ENCODE measurements at places on chromosomes 6 and 20.

DNA sequence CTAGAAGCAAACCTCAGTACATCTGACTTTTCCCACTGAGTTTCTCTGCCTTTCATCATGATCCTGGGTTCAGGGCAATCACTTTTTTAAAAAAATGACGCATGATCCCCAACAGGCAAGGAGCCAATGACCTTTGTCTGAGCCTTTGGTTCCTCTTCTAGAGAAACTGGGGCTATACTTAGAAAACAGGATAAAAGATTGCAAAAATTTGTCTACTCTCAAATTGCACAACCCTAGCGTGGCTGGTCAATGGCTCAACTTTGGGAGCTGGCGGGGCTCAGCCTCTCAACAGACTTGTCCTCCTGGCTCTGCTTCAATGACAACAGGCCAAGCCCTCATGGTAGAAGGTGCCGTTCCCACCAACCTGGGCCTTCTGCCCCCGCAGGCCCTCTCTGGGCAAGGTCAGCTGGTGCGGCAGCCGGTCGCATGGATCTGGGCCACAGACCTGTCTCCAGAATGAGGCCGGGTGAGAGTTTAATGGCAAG lies 48.7 kb downstream of the PDYN start:
- DNase-seq, result peak; percentile 37

- no peak for DNase-seq
Observed at GRCh38 chr6:77813090-77813489, 160.3 kb downstream of the MEI4 start.

- no peak for DNase-seq
Observed at GRCh38 chr6:43940071-43940392, 170.0 kb downstream of the VEGFA start.

- DNase-seq, result no peak
Observed at GRCh38 chr20:49699200-49699992, 14.3 kb downstream of the B4GALT5 start.

DNA sequence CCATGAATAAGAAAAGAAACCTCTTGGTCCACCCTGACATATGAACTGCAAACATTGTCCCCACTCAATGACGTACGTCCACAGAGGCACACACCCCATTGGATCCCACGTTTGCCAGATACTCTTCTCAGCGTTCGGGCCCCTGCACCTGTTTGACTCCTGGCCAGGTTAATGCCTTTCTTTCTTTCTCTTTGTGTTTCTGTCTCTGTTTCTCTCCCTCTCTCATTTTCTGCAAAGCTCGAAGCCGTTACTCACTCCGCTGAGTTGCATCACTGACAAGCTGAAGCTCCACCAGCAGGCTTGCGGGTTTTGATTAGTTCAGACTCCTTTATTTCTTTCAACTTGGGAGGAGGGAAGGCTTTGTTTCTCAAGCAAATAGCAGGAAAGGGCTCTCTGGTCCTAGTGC lies 135.5 kb upstream of the SUPT3H start:
- DNase-seq, result no peak

DNA sequence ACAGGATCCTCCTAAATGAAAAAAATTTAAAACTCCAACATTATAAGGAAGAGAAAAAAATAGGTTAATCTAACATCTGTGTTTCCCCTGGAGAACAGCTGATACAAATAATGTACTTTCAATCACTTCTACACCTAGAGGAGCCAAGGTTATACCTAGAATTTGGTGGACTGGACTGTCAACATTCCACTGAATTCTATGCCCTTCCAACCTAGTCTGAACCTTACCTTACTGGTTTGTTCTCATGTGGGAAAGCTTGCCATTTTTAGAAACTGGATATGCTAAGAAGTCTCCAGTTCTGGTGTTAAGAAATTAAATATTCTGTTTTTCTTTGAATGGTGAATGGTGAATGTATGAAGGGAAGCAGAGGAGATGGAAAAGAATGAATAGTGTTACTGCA lies 162.4 kb downstream of the DST start:
- no peak for DNase-seq

- DNase-seq, result no peak
Observed at GRCh38 chr6:148365041-148365440, 22.4 kb downstream of the SASH1 start.

DNA sequence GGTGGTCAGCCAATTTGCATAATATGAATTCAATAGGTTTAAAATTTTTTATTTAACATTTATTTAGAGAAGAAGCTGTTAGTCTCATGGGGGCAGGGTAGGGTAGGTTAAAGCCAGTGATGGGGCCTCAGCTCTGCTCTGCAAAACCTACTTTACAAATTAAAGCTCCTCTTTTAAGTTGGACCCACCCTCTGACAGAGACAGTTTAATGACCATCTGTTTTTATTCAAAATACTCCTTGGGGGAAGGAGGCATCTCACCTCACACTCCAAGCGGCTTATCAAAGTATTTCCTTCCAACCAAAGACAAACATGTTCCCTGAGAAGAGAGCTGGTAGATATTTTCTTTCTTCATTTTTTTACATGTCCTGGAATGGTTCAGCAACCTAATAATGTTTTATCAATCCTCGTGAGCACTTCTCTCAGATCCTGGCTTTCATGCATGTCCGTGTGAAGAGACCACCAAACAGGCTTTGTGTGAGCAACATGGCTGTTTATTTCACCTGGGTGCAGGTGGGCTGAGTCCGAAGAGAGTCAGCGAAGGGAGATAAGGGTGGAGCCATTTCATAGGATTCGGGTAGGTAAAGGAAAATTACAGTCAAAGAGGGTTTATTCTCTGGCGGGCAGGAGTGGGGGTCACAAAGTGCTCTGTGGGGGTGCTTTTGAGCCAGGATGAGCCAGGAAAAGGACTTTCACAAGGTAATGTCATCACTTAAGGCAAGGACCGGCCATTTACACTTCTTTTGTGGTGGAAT lies 184.7 kb downstream of the GJA1 start:
- no peak for DNase-seq

GRCh38 chr20:33744773-33745385 lies 13.1 kb downstream of the ZNF341 start:
- no peak for DNase-seq

- no peak for DNase-seq
Observed at GRCh38 chr6:11947575-11947974, 64.5 kb upstream of the HIVEP1 start.

DNA sequence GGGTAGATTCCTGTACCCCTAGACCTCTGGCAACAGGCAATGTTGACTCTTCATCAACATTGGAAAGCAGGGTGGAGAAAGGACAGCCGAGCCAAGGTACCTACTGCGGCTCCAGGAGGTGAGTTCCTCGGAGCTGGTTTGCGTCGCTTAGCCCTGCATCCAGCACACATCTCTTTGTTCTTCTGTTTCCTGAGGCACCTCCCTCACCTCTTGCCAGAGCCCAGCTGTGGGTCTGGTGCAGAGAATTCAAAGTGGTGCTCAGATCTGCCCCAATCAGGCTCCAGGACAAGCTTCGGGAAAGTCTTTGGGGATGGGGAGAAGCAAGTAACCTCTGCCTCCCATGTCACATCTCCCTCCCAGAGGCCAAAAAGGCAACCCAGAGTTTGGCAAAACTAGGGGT lies 2.2 kb downstream of the KCNG1 start:
- no peak for DNase-seq

DNA sequence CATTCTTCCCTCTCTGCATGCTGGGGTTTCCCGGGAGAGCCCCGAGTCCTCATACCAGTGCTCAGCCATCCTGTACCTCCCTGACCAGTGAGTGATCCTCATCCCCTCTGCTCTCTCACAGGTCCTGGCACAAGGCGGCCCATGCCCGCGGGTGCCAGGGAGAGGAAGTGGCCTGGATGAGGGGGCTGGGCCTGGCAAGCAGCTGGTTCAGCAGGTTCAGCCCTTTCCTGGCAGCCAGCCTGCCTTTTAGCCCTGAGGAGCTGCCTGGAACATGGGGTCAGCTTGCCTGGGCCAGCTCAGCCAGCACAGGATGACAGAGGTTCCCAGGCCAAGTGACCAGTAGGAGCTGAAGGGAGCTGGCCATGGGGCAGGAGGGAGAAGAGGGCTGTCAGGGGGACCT lies 10.9 kb downstream of the MOCS1 start:
- DNase-seq, result peak; percentile 55

DNA sequence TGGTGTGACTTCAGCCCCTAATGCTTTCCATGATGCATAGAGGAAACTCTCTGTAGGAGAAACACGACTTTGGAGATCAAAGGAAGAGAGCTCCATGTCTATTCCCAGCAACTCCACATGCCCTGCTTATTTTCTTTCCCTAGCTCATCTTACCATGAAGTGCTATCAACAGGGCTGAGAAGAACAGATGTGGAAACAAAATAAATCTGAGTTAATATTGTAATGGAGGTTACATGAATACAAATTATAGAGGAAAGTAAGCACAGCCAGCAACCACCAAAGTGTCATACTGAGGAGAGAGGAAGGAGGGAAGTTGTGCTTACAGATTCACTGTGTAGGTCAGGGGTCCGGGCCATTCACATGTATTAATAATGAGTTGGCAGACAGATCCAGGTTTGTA lies 157.5 kb downstream of the RFPL4B start:
- no peak for DNase-seq

- DNase-seq, result no peak
Observed at GRCh38 chr20:22566876-22567658, 17.3 kb downstream of the FOXA2 start.

GRCh38 chr20:54044156-54044555 lies 26.2 kb downstream of the BCAS1 start:
- DNase-seq, result no peak

DNA sequence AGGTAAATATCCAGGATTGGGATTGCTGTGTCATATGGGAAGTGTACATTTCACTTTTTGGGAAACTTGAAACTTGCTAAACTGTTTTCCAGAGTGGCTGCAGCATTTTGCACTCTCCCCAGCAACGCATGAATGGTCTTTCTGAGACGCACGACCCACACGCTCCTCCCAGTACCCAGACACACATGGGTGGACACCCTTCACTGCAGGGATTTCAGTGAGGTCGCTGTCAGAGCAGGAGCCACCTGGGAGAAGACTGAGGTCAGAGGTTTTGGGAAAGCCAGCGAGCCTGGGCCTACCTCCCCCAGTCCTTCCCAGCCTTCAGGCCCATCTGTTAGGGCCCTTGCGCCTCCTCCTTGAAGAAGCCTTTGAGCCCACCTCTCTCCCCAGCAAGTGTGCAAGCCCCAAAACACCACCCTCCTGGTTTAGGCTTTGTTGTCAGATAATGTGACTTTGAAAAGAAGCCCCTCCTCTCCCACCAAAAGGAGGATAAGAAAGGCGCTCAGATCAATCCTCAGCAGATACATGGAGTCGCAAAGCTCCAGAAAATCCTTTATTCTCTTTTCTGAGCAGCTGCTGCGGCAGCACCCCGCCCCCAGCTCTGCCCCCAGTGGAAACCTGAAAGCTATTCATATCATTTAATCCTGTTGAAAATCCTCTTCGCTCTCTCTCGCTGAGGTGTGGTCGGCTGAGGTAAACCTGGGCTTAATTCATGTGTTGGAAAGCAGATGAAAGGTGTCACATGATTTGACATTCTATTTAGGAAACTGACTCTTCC lies 12.7 kb upstream of the JAG1 start:
- DNase-seq, result no peak

- peak; percentile 6 for DNase-seq
Observed at GRCh38 chr6:45613656-45614055, 235.9 kb upstream of the SUPT3H start.

- no peak for DNase-seq
Observed at GRCh38 chr6:8858854-8859331, 423.5 kb upstream of the SLC35B3 start.

- peak; percentile 14 for DNase-seq
Observed at GRCh38 chr6:17311595-17312311, 30.6 kb downstream of the RBM24 start.

GRCh38 chr6:67916399-67916798 lies 718.7 kb upstream of the ADGRB3 start:
- no peak for DNase-seq

- DNase-seq, result no peak
Observed at GRCh38 chr6:161135695-161136591, 137.9 kb downstream of the AGPAT4 start.

DNA sequence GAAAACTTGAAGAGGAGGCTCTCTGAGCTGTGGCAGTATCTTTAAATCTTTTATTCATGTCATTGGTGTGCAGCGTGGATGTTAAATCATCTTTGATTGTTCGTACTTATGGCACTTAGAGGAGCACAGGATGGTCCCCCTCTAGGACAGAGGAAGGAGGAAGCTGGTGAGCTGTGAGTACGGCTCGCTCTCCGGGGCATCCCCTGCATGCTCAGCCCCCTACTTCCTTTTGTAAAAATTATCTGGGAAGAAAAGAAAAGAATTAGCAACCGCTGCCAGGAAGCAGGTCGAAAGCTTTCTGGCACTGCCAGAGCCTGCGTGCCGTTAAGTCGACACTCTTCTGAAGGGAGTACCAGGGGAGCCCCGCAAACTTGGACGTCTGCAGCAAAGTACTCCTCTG lies 158.5 kb downstream of the SYNDIG1 start:
- no peak for DNase-seq

DNA sequence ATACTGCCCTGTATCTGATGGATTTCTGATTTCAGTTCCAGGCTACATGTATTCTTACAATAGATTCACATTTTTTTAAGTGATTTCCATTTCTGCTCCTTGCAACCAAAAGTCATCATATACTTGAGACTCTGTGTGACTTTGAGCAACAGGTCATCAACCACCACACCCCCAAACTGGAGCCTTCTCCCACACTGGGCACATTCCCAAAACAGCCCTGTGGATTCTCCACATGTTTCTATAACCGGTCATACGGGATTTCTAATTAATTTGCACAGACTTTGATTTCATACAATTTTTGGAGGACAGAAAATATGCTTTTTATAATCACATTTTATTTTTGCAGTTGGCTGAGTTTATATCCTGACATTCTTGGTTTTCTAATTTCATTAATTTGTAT lies 317.2 kb upstream of the ID4 start:
- no peak for DNase-seq

GRCh38 chr6:25171301-25171700 lies 107.9 kb upstream of the CARMIL1 start:
- no peak for DNase-seq
